NAMALWA (cell line): ENCODE measurements at places on chromosomes 4 and X.

- DNase-seq: no peak
Measured at GRCh38 chr4:180635281-180635680, 1607.9 kb upstream of the TENM3 start.

- no peak for DNase-seq
Measured at GRCh38 chr4:114727461-114727860, 128.9 kb downstream of the UGT8 start.

DNA sequence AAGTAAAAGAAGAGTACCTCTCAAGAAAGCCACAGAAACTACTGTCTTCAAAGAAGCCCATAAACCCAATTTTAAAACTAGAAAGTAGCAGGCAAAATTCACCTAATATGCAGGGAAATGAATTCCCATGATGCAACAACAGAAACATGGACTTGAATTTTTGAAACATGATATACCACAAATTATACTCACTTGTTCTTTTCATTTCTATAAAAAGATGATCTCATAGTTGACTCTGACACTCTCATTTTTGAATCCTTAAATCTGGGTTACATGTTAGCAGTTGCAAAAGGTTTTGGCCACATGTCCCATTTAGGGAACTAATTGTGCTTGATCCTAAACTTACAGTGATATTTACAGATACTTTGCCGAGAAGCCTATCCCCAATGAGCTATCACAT, 1130.8 kb downstream of the FAT4 start:
- no peak for DNase-seq

- DNase-seq: no peak
Measured at GRCh38 chr4:148266921-148267320, 175.3 kb downstream of the NR3C2 start.

DNA sequence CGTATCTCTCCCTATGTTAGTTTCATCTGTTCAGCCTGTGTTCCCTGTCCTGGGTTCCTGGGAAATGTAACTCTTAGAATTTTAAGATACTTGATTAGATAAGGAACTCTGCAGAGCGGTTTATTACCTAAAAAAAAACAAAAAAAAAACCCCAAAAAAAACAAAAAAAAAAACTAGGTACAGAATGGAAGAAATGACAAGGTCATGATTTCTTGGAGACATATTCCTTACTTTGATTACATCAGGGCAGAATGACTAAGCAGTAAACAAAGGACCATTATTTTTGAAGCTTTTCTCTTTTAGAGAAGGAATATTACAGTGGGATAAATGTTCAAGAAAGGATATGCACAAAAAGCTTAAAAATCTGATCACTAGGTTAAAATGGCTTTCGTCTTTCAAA, 171.8 kb downstream of the ARAP2 start:
- DNase-seq: no peak

DNA sequence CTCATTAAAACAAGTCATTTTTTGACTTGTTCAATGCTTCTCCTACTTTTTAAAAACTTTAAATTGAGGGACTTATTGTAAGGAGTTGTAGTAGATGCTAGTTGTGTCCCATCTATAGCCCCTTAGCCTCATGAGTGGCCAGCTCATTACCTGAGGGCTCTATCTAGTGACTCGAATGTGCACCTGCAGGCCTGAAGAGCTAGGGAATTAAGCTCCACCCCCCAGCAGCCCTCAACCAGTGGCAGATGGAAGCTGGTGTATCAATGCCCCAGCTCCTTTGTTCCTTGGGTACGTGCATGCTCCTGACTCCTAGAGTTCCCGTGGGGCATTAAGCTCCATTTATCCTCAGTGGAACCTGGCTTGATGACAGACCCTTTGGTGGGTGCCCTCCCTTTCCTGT, 146.7 kb upstream of the FAM9B start:
- DNase-seq: no peak

DNA sequence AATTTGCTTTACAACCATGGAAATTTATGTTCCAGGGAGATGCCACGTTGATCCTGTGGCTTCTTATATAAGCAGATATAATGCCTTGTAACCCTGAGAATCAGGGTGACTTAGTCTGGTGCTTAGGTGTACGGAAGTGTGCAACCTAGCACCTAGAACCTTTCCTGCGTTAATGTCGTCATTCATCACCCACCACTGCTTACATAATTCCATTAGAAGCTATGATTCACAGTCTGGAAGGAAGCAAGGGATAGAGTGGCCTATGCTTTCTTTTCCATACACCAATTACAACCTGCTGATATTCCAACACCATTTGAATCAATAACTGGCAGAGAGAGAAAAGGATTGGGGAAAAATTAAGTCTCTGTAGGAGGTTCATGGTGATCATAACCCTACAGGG, 17.3 kb upstream of the CXCL8 start:
- DNase-seq: no peak

DNA sequence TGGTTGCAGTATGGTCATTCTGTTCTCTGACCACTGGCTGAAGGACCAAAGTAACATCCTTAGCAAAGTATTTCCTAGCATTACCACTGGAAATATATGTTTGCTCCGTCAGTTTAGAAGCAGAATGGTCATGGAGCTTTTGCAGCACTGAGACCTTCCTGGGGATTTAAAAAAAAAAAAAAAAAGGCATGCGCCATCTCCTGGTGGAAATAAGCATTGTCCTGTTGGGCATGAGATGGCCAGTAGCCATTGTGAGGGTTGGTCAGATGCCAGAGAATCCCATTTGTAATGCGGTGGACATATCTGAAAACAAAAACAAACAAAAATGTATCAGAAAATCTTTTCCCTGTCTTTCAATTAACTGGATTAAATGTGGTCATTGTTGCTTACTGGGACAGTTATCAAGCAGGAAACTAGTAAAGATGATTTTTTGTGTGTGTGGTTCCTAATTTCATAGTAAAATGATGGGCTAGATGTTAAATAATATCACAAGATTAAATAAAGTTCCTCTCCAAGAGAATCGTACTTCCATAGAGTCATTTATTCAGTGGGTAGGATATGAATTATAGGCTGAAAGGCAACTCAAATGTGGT, 139.6 kb downstream of the SOWAHB start:
- peak; percentile 47 for DNase-seq

GRCh38 chr4:122221322-122221721, 69.2 kb downstream of the BLTP1 start:
- no peak for DNase-seq

DNA sequence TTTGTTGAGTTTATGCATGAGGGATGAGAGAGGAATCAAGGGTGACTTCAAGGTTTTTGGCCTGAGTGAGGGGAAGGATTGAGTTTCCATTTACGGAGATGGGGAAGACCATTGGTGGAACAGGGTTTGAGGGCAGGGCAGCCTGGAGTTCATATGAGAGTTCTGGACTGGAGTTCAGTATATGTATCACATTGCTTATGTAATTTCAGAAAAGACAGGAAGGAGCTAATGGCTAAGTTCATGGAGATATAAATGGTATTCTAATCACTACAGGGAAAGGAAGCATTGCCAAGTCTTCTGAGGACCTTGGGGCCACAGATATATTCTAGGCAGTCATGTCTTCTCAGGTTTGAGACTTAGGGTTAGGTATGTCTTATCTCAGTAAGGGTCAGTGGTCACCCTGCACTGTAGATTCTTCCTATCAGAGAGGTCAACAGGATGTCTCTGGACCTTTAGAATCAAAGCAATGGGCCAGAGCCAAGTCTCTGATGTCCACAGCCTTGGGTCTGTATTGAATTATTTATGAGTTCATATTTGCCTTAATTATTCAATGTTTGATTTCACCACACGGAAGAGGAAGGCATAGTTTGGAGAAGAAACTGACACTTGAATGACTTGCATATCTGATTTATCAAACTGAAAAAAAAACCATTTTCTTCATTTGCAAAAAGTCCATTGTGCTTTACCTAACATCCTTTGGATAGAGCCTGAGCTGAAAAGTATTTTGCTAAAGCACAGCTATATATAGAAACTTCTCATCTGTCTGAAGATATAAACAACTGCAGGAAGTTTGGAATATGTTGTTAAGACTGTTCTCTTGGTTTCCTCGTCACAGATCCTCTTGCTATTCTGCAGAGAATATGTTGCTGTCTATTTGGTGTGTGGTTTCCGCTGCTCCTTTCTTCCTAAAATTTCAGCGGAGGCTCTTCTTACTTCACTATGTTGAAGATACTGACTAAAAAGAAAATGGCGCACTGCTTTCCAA, 139.5 kb downstream of the PDGFRA start:
- no peak for DNase-seq

- DNase-seq: no peak
Measured at GRCh38 chr4:175916626-175917351, 104.7 kb upstream of the GPM6A start.

DNA sequence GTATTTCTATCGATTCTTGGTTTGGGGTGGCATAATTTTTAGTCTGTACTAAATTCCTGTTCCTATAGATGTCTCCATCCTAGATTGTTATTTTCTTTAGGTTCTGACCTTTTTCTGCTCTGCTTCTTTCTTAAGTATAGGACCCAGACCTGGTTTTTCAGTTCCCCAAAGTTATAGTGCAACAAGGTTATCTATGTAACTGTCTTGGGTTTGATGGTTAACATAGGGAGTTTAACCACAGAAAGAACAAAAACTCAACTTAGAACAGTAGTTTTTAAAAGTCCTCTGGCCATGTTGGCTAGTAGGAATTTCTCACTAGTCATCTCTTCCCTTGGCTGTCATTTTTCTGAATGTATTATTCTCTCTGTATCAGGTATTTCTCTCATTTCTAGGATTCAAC, 38.8 kb upstream of the MAD2L1 start:
- no peak for DNase-seq

DNA sequence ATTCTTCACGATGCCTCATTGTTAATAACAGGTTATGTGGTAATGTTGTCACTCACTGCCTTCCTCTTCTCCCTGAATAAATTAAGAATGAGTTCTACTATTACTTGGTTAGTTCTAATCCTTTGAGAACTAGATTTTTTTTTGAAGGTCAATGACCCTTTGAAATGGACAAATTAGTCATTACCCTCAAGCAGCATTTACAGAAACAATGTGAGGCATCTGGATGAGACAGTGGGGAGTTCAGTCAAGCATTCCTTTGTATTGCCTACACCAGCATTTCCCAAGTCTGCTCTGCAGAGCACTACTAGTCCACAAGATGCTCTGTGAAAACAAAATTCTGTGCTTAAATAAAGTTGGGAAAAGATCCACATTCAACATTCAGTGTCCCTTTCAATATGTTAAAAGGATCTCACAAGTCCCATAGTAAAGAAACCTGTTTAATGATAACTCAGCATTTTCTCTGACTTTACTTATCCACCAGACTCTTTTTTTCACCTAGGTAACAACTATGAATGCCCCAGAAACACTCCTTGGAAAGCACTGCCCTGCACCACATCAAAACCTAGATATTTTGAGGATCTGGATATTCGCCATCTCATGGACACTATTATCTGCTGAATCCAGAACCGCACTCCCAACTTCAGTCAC, 60.6 kb downstream of the CHRDL1 start:
- DNase-seq: no peak

GRCh38 chr4:77613267-77613666, 7.6 kb downstream of the CXCL13 start:
- DNase-seq: no peak

DNA sequence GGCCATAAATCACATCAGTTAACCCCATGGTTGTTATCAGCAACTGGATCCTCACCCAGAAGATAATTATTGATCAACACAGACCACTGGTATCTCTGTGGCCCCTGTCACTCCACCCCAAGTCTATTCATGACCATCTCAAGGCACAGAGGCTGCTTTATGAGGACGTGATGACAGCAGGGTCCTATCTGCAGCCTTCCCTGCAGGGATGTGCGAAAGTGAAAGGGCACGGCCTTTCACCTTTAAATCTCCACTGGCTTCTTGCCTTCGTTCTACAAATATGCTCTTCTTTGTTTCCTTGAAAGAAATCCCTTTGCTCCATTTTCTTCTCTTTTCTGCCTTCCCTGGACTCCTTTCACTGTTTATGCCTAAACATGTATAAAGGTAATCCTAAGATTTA, 170.6 kb upstream of the EDNRA start:
- DNase-seq: no peak
